ENCODE measurements at places on chromosomes 5 and 9. TPM values are rescaled to one million over a fixed set of nuclear protein-coding genes. Genes with fewer than 3 reads are reported as not detected.
A peak's percentile ranks its signal among the peaks of the same experiment; 100 is the strongest.

DNA sequence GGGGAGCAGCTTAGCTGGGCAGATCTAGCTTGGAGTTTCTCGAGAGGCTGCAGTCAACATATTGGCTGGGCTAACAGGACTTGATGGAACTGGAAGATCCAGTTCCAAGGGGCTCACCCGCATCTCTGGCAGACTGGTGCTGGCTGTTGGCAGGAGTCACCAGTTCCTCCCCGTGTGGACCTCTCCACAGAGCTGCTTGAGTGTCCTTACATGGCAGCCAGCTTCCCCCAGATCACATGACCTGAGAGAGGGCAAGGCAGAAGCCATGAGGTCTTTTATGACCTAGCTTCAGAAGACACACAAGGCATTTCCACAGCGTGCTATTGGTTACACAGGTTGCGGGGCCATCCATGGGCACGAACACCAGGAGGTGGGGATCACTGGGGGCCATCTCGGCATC, 26.4 kb upstream of the RXRA start:
- H3K27me3 ChIP-seq, result no peaks in the 10 kb centered on the region
- H3K27ac ChIP-seq, result no peak overlapping the region
- H3K4me1 ChIP-seq, result no peaks in the 10 kb centered on the region
- DNase-seq, result no peak
- H3K4me3 ChIP-seq, result no peak overlapping the region

DNA sequence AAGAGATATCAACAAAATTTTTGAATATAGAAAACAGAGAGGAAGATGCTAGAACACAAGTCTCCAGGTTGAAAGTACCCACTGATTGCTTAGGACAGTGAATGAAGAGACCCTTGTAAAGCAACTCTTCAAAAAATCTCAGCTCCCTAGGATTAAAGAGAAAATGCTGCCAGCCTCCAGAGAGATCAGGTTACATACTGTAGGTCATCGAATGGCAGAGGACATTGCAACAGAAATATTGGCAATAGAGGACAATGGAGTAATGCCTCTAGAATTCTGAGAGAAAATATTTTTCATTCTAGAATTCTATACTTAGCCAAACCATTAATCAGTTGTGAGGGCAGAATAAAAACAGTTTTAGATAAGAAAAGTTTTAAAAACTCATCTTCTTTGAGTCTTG, 43.1 kb upstream of the ELL2 start:
- H3K4me3 ChIP-seq, result no peak overlapping the region
- H3K4me1 ChIP-seq, result no peaks in the 10 kb centered on the region
- no peaks in the 10 kb centered on the region for H3K27me3 ChIP-seq
- DNase-seq, result no peak

GRCh38 chr9:99222416-99223270, 561 bp downstream of the SEC61B start:
- H3K4me1 ChIP-seq, result peaks cover 9% of the 10 kb centered on the region
- peak overlapping the region; percentile 98 for H3K4me3 ChIP-seq
- DNase-seq, result no peak
- no peaks in the 10 kb centered on the region for H3K36me3 ChIP-seq

GRCh38 chr9:92730897-92731296, 33.7 kb downstream of the BICD2 start:
- no peak overlapping the region for H3K27ac ChIP-seq
- DNase-seq, result no peak
- no peaks in the 10 kb centered on the region for H3K4me1 ChIP-seq

DNA sequence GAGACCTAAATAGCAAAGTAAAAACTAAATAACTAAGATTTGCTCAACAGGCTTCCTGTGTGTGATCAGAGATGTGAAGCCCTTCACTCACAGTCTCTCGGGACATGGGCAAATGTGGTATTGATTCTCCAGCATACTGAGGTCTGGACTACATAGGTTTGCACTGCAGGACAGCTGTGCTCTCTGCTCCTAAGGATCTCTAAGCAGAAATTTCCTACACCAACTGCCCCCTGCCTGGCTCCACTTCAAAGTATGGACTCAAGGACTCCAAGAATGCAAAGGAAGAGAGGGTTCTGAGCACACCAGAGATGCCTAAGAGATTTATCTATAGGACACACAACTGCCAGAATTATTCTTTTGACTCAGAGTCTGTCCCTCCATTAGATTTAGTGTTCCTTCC, 487.2 kb downstream of the SEMA5A start:
- H3K36me3 ChIP-seq, result no peaks in the 10 kb centered on the region
- peaks cover 5% of the 10 kb centered on the region for H3K4me1 ChIP-seq
- H3K4me3 ChIP-seq, result no peak overlapping the region
- DNase-seq, result no peak

- no peak overlapping the region for H3K4me3 ChIP-seq
- H3K4me1 ChIP-seq, result no peaks in the 10 kb centered on the region
- no peak for DNase-seq
- no peaks in the 10 kb centered on the region for H3K36me3 ChIP-seq
- no peak overlapping the region for H3K27ac ChIP-seq
Observed at GRCh38 chr5:97968346-97968745, 785.3 kb upstream of the RIOK2 start.

DNA sequence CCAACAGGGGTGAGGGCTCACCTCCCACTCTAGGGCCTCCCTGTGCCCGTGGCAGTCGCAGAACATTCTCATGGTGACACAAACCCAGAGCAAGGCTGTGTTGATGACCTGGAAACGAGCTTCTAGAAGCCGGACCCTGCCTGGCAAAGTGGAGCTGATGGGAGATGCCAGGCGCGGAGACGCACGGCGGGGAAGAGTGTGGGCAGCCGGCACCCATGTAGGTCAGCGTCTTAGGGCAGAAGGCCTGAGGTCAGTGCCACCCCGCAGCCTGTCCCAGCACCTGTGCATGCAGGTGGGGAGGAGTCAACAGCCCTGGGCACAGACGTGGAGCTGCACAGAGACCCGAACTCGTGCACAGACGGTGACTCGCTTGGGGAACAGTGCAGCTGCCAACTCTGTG, 5.4 kb downstream of the SLC6A18 start:
- H3K27me3 ChIP-seq, result no peaks in the 10 kb centered on the region
- no peak for DNase-seq
- no peak overlapping the region for H3K27ac ChIP-seq

- no peaks in the 10 kb centered on the region for H3K27me3 ChIP-seq
- H3K27ac ChIP-seq, result no peak overlapping the region
- H3K4me1 ChIP-seq, result no peaks in the 10 kb centered on the region
- no peak overlapping the region for H3K4me3 ChIP-seq
- H3K36me3 ChIP-seq, result no peaks in the 10 kb centered on the region
Observed at GRCh38 chr5:35665096-35665495, 47.4 kb downstream of the SPEF2 start.

DNA sequence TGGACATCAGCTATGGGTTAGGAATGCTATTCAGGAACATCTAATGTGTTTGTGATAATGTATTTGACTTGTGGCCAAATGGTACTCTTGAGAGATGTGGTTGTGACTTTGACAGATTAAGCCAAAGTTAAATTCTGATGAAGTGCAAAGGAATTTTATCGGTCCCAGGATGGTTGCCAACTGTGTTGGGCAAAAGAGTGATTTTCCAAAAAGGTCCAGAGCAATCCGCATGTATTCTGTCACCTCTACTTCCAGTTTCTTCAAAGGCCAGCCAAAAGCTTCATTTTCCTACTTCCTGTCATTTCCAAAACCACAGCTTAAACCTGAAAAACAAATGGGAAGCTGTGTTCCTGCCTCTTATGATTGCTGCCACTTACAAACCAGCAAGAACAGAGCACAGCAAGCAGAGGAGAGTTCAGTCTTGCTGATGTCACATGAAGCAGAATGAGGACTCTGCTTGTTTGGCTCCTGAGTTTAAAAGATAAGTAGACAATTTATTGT, 59.8 kb downstream of the MARCHF3 start:
- no peak overlapping the region for H3K4me3 ChIP-seq
- H3K36me3 ChIP-seq, result no peaks in the 10 kb centered on the region
- DNase-seq, result no peak
- H3K27me3 ChIP-seq, result no peaks in the 10 kb centered on the region

GRCh38 chr5:88487066-88487465, 218.4 kb upstream of the TMEM161B start:
- no peak overlapping the region for H3K27ac ChIP-seq
- no peak for DNase-seq
- no peaks in the 10 kb centered on the region for H3K36me3 ChIP-seq
- H3K4me3 ChIP-seq, result no peak overlapping the region
- H3K4me1 ChIP-seq, result no peaks in the 10 kb centered on the region

DNA sequence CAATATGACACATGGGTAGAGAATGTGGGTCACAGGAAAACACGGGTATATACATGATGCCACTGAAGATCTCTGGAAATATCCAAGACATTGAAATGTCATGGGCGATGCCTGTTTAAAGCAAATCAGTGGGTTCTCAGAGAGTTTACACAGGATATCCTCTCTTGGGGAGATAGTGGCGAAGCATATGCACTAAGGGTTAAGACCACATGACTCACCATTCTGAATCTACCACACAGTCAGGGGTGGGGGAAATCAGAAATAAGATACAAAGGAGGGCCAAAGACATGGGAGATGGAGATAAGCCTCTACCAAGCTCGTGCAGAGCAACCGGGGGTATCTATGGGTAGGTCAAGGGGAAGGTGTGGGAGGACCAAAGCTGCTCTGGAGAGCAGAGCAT, 58.8 kb downstream of the SH3PXD2B start:
- no peaks in the 10 kb centered on the region for H3K27me3 ChIP-seq
- no peak for DNase-seq
- no peaks in the 10 kb centered on the region for H3K4me1 ChIP-seq
- H3K4me3 ChIP-seq, result no peak overlapping the region

- DNase-seq, result no peak
Observed at GRCh38 chr9:85178474-85178873, 508.9 kb downstream of the NTRK2 start.

DNA sequence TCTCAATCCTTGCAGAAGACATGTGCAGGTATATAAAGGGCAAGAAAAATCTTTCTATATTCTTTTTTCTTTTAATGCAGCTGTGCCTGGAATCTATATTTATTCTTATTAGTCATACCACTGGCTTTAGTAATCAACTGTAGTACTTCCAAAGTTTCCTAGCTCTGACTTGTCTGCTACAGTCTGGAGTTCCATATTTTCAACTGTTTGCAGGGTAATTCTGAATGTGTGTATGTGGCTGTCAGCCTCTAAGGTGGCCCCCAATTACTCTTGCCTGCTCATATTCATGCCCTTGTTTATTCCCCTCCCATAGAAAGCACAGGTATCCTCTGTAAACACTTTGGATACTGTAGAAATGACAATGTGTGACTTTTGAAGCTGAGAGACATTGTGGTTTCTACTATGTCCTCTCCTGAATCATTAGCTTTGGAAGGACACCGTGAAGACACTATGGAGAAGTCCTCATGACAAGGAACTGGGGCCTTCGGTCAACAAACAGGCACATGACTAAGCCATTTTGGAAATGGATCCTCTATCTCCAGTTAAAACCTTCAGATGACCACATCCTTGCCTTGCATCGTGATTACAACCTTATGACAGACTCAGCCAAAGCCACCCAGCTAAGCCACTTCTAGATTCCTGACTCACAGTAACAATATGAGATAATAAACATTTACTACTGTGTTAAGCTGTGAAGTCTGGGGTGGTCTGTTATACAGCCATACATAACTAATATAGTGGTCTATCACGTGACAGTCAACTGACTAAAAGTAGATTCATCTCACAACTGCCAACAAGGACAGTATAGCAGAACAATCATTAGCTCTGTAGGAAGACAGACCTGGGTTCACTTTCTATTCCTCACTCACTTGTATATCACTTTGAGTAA, 49.5 kb upstream of the SUSD1 start:
- no peaks in the 10 kb centered on the region for H3K27me3 ChIP-seq
- H3K36me3 ChIP-seq, result no peaks in the 10 kb centered on the region
- no peak for DNase-seq
- no peak overlapping the region for H3K4me3 ChIP-seq
- H3K4me1 ChIP-seq, result no peaks in the 10 kb centered on the region

DNA sequence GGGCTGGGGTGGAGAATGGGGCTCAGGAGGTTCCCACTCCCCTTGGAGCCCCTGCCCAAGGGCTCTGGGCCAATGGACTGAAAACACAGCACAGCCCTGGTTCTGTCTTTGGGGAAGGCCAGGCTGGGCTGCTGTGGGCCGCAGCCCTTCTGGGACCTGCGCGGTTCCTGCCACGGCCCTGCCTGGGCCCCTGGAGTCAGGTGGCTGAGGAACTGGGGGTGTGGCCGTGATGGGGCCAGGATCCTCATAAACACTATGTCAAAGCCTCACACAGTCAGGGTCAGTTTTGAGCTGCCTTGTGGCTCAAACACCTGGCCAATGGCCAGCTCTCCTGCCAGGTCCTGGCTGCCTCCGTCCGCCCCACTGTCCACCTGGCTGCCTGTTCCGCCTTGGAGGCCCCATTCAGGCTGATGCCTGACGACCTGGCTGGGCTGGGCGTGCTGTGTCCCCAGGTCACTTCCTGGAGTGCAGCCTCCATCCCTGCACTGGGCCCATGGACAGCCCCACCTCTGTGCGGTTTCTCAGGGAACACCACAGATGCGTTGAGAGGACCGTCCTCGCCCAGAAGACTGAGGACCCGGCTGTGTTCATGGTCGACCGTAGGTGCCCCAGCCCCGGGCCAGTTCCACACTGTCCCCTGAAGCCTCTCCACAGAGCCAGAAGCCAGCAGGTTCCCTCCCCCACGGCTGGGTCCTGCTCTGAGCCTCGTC, 27.5 kb downstream of the PAEP start:
- H3K27me3 ChIP-seq, result no peaks in the 10 kb centered on the region
- no peak overlapping the region for H3K27ac ChIP-seq
- no peak for DNase-seq
- no peaks in the 10 kb centered on the region for H3K4me1 ChIP-seq
- no peak overlapping the region for H3K4me3 ChIP-seq
- H3K36me3 ChIP-seq, result no peaks in the 10 kb centered on the region

DNA sequence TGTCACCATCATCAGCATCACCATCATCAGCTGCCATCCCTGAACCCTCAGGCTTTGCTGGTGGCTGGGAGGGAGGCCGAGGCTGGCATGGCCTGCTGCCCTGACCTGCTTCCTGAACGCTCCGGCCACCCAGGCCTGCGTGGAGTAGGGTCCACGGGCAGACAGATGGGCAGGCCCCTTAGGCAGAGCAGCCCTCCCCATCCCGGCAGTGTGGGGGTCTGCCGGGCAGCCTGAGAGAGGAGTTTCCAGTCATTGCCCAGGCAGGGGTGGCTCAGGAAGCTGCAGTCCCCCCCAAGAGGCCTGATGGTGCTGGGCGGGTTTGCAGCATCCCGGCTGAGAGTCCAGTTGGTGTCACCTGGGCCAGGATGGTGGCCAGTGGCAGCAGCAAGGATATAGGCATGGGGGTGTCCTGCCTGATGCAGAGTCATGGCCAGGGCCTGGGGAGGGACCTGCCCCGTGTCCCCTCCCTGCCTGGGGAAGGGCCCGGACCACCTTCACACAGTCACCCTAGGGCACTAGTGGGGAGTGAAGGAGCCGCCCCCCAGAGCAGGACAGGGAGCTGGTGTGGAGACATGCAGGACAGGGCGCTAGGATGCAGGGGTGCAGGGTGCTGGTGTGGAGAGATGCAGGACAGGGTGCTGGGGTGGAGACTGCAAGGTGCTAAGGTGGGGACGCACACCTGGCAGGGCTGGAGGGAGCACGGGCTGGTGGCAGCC, 7.7 kb upstream of the EGFL7 start:
- no peaks in the 10 kb centered on the region for H3K4me1 ChIP-seq
- H3K27me3 ChIP-seq, result no peaks in the 10 kb centered on the region
- H3K27ac ChIP-seq, result no peak overlapping the region
- DNase-seq, result no peak
- H3K4me3 ChIP-seq, result no peak overlapping the region

Gene OR13C4
- polyA plus RNA-seq, result not detected

Gene CTXN3
- not detected for polyA plus RNA-seq

Gene FOXI1
- not detected for polyA plus RNA-seq

Gene ACTBL2
- polyA plus RNA-seq, result not detected

Gene CAMK2A
- polyA plus RNA-seq, result 0.15 TPM

Gene FAM163B
- 0.21 TPM for polyA plus RNA-seq

Gene NMUR2
- polyA plus RNA-seq, result not detected

Gene NRG2
- 2.6 TPM for polyA plus RNA-seq

Gene GPSM1
- polyA plus RNA-seq, result 0.57 TPM

Gene SMU1
- polyA plus RNA-seq, result 22.3 TPM
